Fibroblast of lung (primary cell): ENCODE measurements at places on chromosomes 16 and 17. TPM values are rescaled to one million over a fixed set of nuclear protein-coding genes. Genes with fewer than 3 reads are reported as not detected.

GRCh38 chr17:45139533-45139920, 4.0 kb downstream of the ACBD4 start:
- no peak for DNase-seq

- DNase-seq, result peak; percentile 100
Measured at GRCh38 chr16:86951831-86952598, 365.2 kb downstream of the C16orf95 start.

- DNase-seq, result peak; percentile 42
Measured at GRCh38 chr16:1984347-1985225, 593 bp downstream of the GFER start.

Gene CCL17
- total RNA-seq, result not detected in 2 replicates

DNA sequence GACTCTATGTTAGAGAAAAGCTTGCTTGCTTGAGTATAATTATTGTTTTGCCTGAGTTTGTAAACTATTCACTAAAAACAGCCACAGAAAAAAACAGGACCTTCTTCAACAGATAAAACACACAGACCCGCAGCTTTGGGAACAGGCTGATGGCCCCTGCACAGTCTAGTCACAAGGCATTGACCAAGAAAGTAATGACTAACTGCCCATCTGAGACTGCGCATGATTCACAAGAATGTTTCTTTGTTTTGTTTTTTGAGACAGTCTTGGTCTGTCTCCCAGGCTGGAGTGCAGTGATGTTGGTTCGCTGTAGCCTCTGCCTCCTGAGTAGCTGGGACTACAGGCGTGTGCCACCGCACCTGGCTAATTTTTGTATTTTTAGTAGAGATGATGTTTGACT, 2.8 kb upstream of the ZKSCAN2 start:
- no peak for DNase-seq
